NCI-H2081 (cell line): ENCODE measurements at places on chromosomes 5 and 9.

- DNase-seq: no peak
Measured at GRCh38 chr9:9754186-9754585, 858.6 kb downstream of the PTPRD start.

GRCh38 chr5:4294878-4295277 is 699.2 kb downstream of the IRX1 start:
- no peak for DNase-seq

DNA sequence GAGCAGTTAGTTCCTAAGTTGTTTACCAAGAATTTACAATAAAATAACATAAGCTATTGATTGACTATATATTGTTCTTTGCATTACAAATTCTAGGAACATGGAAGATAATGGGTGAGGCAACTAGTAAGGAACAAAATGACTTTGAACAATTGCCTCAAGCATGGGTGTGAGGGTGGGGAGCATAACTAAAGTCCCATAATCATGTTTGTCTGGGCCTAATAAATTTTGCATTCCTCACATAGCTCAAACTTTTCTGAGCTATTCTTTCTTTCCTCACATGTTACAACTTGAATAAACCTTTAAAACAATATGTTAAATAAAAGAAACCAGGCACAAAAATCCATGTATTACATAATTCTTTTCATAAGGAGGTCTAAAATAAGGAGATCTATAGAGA is 1066.1 kb downstream of the NR2F1-AS1 start:
- no peak for DNase-seq

- peak; percentile 90 for DNase-seq
Measured at GRCh38 chr9:6645355-6646292, at the start of gene GLDC. Gene GLDC, minus strand, starts transcription at chr9:6645729. Its CDS starts 230 bp downstream, at chr9:6645499.

DNA sequence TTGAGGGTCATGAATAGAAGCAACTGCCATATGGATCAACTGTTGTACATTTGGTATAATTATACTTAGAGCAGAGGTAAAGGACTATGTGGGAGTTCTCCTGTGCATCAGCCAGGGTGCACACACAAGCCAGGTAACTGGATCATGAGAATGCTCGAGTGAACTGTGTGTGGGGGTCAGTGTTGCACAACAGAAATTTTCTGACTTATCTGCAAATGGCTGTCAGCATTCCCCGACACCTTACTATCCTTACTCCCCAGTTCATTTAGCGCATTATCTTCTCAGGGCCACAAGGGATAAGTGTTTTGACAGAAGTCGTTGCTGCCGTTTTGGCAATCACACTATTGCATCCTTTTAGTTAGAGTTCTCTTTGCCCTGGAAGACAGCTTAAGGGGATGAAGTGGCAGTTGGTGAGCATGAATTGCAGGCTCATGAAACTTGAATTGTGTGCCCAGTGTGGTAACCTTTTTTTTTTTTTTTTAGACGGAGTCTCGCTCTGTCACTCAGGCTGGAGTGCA is 1.7 kb downstream of the CANX start:
- DNase-seq: no peak

- DNase-seq: no peak
Measured at GRCh38 chr5:56849671-56850070, 34.3 kb downstream of the MAP3K1 start.

GRCh38 chr5:38426986-38427950 is 129.2 kb downstream of the LIFR start:
- no peak for DNase-seq

GRCh38 chr5:71786337-71787055 is 67.4 kb downstream of the CARTPT start:
- no peak for DNase-seq

DNA sequence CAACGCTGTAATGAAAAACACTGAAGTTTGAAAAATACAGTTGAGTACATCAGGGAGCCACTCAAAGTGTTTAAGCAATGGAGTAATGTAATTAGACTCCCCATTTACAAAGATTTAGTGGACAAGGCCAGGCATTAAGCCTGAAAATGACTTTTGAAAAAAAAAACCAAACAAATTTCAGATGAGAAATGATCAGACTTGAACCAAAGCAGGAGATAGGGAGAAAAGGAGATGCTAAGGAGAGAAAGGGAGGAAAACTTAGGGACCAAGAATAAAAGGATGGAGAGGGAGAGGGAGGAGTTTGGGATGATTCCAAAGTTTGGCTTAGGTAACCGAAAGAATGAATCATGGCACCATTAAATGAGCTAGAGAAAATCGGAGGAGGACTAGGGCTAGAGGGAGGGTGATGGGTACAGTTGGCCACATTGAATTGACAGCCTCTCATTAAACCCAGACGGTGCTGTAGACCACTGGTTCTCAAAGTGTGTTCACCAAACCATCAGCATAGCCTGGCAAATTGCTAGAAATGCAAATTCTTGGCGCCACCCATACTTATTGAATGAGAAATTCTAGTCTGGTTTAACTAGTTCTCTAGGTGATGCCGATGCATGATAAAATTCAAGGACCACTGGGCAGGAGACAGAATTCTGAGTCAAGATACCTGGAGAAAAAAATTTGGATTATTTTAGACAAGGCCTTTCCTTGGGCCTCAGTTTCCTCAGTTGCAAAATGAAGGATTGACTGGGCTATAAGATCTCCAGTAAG is 6.2 kb upstream of the CPEB4 start:
- no peak for DNase-seq

- no peak for DNase-seq
Measured at GRCh38 chr5:181186022-181186421, 19.0 kb downstream of the TRIM7 start.

DNA sequence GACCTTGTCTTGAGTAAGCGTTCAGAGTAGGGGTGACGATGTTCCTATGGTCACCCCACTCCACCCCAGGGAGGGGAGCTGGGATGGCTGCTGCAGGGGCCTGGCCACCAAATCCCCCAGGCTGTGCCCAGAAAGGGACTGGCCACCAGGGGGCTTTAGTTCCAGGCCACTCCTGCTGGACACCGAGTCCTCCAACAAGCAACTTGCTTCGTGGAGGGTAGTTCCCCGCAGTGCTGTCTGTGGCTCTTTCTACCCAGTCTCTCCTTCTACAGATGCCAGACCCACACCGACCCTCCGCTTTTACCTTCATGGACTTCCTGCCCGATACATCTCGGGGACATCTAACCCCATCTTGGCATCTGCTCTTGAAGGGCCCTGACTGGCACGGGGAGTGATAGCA is 35.7 kb upstream of the GABRP start:
- DNase-seq: peak; percentile 10

GRCh38 chr5:56247592-56247991 is 14.5 kb upstream of the ANKRD55 start:
- no peak for DNase-seq

GRCh38 chr5:102874054-102874453 is 118.9 kb downstream of the PAM start:
- peak; percentile 18 for DNase-seq

DNA sequence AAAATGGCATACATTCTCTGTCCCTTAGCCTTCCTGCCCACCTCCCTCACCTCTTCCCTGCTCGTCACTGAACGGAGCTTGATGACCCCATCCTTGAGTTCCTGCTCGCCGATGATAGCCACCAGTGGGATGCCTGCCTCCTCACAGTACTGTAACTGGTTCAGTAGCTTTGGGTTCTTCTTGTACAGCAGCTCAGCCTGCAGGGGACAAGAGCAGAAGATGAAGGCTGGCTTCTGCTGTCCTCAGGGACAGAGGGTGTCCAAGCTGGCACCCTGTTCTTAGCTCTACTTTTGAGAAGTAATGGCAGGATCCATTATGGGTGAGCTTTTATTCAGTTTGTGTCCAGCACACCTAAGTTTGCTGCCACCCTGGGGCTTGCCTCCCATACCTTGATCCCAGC is 1.3 kb upstream of the DND1 start:
- no peak for DNase-seq

DNA sequence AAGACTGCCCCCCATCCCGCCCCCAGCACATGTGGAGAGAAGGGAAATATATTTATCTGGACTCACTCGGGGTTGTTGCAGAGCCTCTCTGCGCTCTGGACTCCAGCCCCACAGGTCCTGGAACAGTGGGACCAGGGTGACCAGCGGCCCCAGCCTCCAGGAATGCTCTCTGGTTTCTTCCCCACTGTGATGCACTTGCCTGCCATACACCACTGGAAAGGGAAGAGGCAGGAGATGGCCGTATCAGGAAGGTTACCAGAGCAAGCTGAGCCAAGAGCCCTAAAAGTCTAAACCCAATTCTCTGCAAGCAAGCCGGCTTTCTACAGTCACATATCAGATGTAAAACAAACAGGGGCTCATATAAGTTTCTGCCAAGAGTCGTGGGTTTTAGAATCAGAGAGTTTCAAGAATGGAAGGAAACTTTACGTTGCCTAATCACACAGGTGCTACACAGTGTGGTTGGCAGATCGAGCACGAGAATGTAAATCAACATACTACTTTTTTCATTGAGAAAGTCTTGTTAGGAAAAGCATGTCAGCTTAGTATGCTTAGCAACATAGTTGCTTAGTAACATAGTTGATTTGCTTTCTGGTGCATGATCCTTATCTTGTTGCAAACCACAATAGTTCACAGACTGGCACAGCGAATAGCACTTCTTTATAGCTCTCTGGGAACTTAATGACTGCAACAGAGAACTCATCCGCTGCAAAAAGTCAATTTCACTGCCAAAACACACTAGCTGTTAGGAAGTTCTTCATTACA is 201.2 kb downstream of the TARS1 start:
- no peak for DNase-seq

DNA sequence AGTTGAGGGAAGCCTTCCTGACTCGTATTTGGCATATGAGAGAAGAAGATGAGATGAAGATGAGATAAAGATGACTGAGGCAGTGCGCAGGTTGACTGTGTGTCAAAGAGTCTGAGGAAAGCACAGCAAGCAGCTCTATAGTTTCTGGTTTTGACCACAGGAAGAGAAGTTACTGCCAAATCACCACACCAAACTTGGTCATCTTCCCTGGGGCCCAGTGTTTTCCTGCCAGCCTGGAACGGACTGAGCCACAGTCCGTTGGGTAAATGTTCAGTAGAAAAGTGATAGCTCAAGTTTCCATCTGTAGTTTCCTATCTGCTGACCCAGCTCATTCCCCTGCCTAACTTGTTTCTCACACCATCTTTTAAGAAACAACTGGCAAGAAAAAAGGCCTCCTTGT is 80.7 kb upstream of the ADAMTS19 start:
- DNase-seq: no peak

GRCh38 chr9:97527626-97528528 is 26.4 kb downstream of the TMOD1 start:
- DNase-seq: no peak

- no peak for DNase-seq
Measured at GRCh38 chr5:1212271-1212670, 10.9 kb downstream of the SLC6A19 start.

DNA sequence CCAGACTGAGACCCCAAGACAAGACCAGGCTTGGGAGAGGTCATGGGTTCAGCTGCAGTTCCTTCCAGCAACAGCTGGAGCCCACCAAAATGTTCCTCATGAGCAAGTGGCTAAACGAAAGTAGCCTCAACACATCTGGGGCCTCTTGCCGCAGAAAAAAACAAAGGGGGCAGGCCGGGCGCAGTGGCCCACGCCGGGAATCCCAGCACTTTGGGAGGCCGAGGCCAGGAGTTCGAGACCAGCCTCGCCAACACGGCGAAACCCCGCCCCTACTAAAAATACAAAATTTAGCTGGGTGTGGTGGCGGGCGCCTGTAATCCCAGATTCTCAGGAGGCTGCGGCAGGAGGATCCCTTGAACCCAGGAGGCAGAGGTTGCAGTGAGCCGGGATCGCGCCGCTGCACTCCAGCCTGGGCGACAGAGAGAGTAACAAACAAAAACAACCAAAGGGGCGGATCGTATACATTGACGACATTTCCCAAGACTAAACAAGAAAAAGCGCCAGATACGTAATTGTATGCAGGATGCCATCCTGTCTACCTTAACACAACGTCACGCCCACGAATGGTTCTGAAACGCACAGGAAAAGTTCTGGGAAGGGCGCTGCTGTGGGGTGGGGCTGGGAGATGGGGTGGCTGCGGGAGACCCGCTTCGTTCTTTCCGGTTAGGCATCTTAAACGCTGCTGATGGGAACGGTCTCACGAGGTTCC is 1.7 kb downstream of the INPP5E start:
- no peak for DNase-seq

DNA sequence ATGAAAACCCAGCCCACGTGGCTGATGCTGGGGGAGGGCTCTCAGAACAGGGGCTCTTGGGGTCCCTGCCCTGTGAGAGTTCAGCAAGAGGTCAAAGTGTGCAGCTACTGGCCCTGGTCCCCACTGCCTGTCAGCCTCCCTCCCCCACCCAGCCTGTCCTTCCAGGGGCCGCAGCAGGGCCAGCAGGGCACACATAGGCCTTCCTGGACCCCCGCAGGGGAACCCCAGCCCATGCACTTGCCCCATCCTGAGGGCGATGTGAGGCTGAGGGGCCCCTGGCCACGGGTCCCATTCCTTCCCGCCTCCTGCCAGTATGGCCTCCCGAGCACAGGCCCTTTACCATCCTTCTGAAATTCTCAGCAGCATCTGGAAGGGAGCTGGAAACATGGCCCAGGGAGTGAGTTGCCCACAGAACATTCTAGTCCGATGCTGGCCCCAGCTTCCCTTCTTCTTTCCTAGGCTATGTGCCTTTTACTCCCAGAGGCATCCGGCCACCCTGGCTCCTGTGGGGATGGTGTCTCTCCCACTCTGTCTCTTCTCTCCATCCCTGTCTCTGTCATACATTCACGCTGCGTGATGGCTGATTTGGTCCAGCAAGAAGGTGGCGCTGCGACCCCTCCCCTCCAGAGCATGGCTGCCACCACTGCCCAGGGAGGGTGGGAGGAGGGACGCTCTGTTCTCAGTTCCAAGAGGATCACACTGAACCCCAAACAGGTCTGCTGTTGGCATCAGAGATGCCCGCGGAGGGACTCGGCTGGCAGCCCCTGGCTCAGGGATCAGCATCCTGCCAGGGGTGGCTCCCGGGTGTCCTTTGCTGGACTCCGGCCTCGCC is 19.6 kb downstream of the MRPL36 start:
- no peak for DNase-seq

DNA sequence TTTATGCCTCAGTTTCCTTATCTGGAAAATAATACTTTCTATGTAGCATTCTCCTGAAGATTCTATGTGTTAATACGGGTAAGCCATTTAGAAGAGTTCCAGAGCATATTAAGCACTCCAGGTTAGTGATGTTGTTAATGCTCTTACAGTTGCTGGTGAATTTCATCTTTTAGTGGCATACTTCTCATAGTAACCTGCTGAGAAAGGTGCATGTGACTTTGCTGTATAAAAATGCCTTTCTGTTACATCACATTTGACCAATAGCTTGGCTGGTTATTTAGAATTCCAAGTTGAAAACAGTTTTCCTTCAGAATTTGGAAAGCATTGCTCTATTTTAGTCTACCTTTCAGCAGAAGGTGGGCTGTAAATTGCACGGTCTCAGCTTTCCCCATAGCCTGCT is 27.2 kb downstream of the GCNT1 start:
- DNase-seq: no peak

GRCh38 chr9:105295986-105296385 is 51.5 kb downstream of the SLC44A1 start:
- DNase-seq: no peak

- peak; percentile 66 for DNase-seq
Measured at GRCh38 chr9:34986540-34987047, 3.0 kb upstream of the DNAJB5 start.

GRCh38 chr5:1247811-1248210 is 22.6 kb downstream of the SLC6A18 start:
- no peak for DNase-seq
